ENCODE measurements at places on chromosomes 11 and 22.

DNA sequence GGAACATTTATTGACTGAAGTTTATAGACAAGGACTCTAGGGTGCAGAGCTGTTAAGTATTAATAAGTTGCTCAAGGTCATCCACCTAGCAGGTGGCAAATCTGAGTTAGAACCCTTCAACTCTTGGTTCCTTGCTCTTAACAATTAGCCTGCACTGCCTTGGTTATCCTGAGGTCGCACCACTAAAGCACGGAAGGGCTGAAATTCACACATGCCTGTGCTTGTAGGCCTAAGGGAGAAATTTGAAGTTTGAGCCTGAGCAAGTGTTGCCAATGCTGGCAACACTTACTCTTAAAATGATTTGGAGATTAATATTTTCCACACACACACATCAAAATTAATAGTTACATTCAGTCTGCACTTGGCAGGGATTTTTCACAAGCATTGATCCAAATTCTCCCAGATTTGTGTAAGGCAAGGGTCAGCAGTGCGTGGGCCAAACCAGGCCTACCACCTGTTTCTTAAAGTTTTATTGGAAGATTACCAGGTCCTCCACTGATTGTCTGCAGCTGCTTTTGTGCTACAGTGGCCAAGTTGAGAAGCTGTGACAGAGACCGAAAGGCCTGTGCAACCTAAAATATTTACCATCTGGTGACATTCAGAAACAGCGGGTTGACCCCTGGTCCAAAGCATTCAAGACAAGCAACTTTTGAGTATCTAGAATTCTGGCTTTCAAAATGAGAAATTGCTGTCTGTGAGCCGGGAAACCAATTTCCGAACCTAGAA is 16.3 kb downstream of the APOL5 start:
- DNase-seq: no peak

DNA sequence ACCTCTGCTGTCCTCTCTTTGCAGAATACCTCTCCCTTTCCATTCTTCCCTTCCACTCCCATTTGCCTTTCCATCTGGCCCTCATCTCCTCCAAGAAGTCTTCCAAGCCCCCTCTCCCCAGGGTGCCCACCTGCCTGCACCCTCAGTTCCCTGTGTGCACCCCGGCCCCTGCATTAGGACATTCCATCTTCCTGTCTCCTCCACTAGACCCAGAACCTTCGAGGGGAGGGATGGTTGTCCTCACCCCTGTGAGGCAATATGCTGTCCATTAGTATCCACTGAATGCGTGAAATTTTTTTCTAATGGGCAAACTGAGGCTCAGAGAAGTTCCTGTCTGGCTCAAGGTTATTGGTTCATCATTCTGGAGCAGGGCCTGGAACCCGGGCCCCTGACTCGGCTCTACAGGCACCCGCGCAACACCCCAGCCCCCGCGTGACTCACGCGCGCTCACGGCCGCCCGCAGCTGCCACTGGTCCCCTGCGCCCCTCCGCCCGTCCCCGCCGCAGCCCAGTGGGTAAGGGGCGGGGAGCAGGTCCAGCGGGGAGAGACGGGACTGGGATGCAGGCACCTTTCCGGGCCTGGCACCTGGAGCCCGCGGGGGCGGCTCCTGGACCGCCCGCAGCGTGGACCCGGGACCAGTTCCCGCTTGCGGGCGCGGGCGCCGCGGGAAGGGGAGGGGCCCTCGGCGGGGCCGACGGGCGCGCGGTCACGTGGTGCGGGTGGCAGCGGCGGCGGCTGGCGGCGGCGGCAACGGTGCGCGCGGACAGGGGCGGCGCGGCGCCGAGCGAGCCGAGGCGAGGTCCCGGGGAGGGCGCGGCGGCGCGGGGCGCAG is 7.0 kb downstream of the SEPTIN3 start:
- peak; percentile 40 for DNase-seq

DNA sequence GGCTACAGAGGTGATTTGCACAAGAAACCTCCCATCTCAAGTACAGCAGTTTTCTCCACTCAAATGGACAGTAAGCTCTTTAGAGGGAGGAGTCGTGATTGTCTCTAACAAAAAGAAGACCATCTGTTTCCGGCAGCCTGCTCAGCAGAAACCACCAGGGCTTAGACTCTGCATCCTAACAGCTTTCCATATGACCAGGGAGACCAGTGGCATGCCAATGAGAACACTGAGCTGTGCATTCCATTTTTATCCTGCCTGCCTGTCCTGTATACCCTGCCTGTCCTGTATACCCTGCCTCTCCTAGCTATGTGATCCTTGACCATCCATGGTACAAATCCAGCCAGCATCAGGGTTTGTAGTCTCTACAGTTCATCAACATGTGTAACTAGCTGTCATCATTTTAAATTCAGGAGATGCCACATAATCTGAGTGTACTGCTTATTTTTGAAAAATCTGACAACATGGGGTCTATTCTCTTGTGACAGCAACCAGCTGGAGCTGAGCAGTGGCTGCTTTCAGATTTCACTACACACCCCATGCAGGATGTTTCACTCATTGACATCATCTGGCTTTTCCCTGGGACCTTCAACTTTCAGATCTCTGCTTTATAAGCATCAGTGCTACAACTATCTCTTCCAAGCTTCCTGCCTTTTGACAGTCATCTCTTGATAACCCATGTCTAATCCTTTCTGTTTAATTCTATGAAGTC is 50.5 kb upstream of the POU2AF2 start:
- DNase-seq: no peak

- DNase-seq: peak; percentile 87
Observed at GRCh38 chr11:15258433-15259165, 143.9 kb downstream of the INSC start.

- no peak for DNase-seq
Observed at GRCh38 chr22:43860126-43860525, 2.2 kb downstream of the SULT4A1 start.

Measured in NCI-H1092 treated with DMSO at 0.1 percent for 48 hours (cell line).